NCI-H1694 (cell line): ENCODE measurements at places on chromosomes 11 and 22.

- DNase-seq, result no peak
Observed at GRCh38 chr11:100740440-100740839, 53.4 kb downstream of the ARHGAP42 start.

DNA sequence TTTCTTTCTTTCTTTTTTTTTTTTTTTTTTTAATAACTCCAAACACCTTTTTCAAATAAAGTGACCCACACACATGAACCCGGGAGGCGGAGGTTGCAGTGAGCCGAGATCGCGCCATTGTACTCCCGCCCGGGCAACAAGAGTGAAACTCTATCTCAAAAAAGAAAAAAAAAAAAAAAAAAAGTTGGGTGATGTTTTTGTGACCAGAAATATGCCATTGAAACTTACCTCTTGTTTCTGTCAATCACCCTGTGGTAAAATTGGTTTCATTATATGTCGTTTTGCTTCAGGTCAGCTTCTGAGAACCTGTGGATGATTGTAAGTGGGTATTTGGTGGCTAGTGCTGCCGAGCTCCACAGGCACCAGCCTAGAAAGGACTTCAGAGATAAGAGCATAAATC is 238.8 kb downstream of the TBC1D22A start:
- no peak for DNase-seq

- no peak for DNase-seq
Observed at GRCh38 chr11:120064341-120064740, 73.6 kb downstream of the TRIM29 start.

DNA sequence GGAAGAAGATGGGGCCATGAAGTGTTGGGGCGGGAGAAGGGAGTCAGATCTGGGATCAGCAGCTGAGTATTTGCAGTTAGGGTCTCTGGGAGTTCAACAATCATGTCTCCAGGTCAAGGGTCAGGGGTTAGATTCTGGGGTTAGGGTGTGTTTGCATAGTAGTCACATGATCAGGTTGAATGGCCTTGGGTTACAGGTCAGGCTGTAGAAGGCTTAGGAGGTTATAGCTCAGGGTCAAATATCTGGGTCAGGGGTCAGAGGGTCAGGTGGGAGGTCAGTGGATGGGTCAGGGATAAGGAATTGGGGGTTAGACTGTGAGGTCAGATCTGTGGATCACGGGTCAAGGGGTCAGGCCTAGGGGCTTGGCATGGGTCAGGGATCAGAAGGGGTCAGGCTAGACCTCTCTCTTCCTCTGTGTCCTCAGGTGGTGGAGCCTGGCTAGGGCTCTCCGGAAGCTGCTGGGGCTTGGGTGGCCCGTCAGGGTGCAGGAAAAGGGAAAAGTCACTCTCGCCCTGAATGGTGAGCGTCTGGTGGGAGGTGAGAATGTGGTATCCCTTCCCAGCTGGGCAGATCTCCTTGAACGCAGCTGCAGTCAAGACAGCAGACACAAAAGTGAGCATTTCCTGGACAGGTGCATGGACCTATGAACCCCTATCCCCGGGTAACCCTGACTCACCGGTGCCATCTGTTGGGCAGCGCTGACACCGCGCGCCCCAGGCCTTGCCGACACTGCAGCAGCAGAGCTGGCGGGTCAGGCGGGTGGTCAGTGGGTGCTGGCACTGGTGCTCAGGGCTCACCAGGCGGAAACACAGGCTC is 6.4 kb downstream of the LTBP3 start:
- no peak for DNase-seq

DNA sequence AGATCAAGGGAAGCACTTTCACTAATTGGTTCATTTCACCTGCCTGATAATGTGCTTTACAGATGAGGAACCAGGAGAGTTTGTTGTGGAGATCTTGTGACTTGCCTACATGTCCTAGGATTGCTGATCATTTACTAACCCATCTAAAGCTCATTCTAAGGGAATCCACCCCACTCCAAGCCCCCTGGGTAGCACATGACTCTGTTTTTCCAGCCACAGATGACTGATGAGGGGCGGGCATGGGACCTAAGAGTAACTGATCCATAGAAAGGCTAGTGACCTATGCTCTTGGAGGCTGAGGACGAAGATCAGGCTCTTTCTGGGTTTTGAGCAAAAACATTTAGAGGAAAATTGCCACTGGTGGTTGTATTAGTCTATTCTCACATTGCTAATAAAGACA is 378.1 kb downstream of the CADM1 start:
- no peak for DNase-seq

DNA sequence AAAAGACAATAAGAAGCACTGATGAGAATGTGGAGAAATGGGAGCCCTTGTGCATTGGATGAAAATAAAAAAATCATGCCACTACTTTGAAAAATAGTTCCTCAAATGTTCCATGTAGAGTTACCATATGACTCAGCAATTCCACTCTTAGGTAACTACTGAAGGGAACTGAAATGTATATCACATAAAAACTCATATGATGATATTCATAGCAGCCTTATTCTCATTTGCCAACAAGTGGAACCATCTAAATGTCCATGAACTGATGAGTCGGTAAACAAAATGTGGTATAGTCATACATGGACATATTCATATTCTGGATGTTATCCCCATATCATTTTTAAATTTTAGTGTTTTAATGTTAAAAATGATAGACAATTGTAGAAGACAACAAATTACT is 3.5 kb downstream of the KRTAP5-9 start:
- DNase-seq, result no peak

- no peak for DNase-seq
Observed at GRCh38 chr11:84012171-84012826, 726.1 kb upstream of the CCDC90B start.

- no peak for DNase-seq
Observed at GRCh38 chr11:118843565-118843964, 40.1 kb upstream of the CXCR5 start.

- no peak for DNase-seq
Observed at GRCh38 chr22:44033287-44033686, 9.2 kb downstream of the PARVB start.

DNA sequence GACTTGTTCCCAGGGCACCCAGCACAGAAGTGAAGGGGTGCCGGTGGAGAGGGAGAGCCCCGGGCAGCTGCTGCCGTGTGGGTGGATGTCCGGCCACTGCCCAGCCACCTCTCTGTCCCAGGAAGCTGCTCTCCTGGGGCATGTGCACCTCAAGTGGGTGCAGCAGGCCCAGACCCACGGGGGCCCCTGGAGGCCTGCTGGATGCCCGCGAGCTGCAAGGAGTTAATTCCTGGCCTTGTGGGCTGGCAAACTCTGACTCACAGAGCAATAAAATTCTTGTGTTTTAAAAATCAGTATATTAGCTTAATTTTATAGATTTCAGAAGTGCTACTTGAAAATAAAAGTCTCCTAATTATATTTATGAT is 37.4 kb upstream of the KCNQ1OT1 start:
- DNase-seq, result no peak

- no peak for DNase-seq
Observed at GRCh38 chr11:4025248-4025966, 69.2 kb upstream of the RRM1 start.

GRCh38 chr11:14748090-14748489 is 104.5 kb downstream of the PDE3B start:
- DNase-seq, result peak; percentile 5

DNA sequence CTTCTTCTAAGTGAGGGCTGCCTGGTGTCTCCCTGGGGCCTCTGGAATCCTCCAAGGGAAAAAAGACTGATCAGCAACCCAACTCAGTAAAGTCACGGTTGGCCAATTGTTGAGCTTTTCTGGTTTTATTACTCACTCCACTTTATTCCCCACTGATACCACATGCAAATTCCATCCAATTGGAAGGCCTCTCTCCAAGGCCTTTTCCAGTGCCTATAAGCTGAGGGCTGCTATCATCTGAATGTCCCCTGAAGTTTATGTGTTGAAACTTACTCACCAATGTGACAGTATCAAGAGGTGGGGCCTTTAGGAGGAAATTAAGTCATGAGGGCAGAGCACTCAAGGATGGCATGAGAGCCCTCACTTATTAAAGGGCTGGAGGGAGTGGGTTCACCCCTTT is 463.3 kb downstream of the BUD13 start:
- DNase-seq, result no peak

DNA sequence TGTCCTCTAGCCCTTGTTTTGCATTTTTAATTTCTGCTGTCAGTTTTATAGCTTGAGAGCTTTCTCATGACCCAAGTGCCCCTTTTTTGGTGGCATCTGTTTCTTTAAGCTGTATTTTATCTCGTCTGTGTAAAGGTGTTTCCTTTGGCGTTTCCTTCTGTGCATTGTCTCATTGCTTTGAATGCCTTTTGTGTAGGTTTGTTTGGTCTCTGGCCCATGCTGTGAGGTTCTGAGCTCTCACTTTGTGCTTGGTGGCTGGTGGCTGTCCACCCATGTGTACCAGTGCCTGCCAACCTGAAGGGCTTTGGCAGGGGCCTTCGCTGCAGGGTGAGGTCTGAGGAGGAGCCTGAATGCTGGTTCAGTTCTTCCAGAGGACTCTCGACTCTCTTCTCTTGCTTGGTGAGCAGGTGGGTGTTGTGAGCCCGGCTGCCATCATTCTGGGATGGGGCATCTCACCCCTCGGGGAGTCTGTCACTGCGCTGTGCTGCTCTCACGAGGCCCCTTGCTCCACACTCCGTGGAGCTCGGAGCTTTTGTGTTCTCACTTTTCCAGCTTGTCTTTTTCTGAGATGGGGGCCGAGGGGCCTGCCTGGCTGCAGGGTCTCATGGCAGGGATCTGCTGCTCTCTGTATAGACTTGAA is 14.9 kb downstream of the AP2A2 start:
- no peak for DNase-seq

DNA sequence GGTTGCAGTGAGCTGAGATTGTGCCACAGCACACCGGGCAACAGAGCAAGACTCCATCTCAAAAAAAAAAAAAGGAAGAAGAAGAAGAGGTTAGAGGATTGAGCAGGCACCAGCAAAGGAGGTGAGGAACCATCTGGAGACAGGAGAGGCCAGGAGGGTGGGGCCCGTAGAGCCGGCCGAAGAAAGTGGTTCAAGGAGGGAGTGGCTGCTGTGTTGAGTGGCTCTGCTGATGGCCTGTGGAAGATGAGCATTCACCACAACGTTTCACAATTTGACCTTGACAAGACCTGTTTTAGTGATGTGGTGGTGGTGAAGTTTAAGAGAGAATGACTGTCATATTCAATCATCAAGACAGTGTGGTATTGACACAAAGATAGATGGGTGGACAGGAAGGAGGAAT is 6.8 kb upstream of the CTSD start:
- no peak for DNase-seq

GRCh38 chr11:124865181-124865901 is at the start of gene ROBO3:
ROBO3 (plus strand) TSS chr11:124865432; CDS start chr11:124865578, 146 bp downstream.
- no peak for DNase-seq

DNA sequence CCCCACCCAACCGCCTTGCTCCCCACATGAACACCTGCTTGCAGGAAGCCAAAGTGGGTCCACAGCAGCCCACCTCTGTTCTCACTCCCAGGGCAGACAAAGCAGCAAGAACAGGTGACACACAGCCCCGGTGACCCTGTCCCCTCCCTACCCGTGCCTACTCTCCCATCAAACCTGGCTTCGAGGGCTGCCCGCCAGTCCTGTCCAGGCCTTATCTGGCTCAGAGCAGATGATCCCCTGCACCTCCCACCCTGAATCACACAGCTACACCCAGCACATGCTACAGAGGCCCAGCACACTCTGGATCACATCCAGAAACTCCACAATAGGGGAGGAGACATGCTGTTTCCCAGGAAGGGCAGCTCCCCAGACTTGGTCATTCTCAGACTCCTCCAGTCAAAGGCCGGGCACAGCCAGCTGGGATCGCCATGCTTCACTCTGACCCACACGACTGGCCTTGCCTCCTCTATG is 6.2 kb upstream of the RGL4 start:
- no peak for DNase-seq

DNA sequence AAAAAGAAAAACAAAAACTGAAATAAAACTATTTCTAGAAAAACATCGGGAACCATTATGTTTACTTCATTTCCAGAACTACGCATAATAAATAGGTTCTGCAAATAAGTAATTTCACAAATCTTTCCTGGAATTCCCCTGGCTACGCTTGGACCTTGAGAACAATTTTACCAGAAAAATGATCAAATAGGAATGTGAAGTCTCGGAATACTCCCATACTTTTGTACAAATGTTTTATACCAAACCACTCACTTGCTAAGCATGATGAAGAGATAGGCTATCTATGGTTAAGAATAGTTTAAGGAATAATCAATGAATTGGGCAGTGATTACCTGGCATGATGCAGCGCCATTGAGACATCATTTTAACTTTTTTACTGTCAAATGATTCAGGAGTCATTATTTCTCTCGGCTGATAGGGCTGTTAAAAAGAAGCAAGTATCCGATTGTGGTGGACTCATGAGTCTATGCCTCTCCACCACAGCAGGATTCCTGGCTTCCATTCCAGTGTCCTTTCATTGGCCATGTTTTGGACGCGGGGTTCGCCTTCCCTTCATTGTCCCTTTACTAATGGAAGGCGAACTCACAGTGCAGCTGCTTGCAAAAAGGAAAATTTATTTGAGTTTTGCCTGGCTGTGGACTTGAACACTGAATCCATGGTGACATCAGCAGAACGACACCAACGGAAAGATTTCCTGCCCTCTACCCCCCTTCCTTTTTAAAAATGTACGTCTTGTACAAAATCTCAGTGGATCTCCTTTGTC is 39.9 kb upstream of the BLID start:
- DNase-seq, result no peak

DNA sequence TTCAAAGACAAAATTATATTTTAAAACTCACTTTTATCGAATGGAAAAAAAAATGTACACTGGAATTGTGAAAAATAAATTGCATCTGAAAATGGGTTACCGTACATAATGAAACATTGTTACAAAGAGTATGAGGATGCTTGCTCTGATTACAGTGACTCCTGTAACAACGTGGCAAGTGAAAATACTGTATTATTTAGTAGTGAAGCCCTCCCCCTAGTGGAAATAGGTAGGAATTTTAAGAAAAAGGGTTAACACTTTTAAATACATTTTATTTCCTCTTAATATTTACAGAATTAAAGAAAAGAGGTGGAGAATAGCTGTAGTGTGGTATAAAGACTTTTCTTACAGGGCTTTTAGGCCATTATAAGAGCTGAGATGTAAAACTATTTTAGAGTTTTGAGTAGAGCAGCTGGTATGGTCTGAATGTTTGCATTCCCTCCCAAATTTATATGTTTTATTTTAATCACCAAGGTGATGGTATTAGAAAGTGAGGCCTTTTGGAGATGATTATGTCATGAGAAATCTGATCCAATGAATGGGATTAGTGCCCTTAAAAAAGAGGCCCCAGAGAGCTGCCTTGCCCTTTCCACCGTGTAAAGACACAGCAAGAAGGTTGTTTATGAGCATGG is 25.2 kb downstream of the FAM76B start:
- DNase-seq, result peak; percentile 2

DNA sequence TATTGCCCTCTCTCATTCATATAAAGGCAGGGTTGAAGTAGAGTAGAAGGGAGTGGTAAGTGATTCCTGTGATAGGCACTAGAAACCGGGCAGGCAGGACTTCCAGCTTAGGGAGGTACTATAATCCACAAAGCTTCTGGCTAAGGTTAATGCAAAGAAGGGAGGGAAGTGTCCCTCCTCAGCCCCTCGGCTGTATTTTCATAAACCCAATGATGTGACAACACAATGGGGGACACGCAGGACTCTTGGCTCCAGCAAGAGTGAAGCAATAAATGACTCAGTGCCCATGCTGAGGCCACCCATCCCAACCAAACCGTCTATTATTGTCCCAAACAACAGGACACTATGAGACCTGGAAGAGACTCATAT is 90.7 kb downstream of the ETS1 start:
- no peak for DNase-seq

- DNase-seq, result no peak
Observed at GRCh38 chr22:48942698-48943566, 884.7 kb downstream of the BRD1 start.

GRCh38 chr11:87901341-87901740 is 273.9 kb downstream of the RAB38 start:
- DNase-seq, result no peak
